GM23338 (cell line): ENCODE measurements at places on chromosomes 12 and 14. TPM values are rescaled to one million over a fixed set of nuclear protein-coding genes. Genes with fewer than 3 reads are reported as not detected.

- DNase-seq = no peak
Measured at GRCh38 chr12:32558903-32559302, 120.2 kb upstream of the DNM1L start.

GRCh38 chr12:120072472-120073249, 43.9 kb downstream of the RAB35 start:
- no peak for DNase-seq

DNA sequence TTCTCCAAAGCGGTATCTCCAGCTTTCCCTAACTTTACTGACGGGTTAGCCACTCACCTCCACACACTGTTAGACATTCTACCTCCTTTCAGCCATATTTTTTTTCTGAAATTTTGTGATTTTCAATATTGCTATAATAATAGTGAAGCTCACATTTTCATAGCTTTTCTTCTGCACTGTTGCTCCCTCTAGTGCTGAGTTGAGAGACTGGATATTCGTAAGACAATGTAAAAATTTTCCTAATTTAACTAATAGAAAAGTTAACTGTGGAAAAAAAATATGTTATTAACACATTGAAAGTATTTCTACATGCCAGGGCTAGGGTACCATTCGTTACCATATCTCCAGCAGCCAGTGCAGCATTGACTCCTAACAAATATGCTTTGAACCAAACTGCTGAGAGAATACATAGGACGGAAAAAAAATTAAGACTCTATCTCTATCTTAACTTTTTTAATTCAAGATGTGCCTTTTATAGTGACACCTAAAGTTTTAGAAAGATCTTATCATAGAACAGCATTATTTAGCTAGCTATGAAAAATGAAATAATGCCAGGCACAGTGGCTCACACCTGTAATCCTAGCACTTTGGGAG, 48.7 kb upstream of the ABCC9 start:
- peak; percentile 25 for DNase-seq

DNA sequence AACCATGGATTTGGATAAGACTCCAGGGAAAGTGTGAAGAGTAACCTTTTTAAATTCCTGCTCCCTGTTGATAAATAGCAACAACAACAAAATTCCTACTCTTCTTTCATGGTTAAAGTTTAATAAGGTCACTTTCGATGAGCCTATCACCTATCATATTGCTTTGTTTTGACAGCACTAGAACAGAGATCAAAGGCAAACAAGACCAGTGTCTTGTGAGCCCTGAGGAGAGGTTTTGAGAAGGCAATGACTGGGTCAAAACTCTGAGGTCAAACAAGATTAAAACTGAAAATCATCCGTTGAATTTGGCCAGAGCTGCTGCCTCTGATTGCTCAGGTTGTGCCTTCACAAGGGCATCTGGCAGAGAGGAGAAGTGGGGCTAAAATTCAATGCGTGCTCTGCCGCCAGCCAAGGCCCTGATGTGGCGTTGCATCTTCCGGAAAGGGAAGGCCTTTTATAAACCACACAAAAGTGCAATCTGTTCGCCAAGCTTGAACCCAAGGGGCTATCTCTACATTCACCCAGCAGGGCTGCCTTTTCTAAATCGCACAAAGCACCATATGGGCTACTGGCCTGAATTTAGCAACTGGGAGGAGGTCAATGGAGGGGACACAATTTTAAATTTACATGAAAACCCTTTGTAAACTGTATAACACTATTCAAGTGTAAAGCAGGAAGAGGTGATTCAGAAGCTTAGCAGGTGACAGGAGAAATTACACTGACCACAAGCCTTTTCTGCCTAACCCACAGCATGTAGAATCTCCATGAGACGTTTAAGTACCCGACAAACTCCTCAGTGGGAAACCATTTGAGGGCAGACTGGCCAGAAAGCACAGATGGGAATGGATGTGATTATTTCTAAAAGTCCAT, 140.8 kb downstream of the DAD1 start:
- no peak for DNase-seq

DNA sequence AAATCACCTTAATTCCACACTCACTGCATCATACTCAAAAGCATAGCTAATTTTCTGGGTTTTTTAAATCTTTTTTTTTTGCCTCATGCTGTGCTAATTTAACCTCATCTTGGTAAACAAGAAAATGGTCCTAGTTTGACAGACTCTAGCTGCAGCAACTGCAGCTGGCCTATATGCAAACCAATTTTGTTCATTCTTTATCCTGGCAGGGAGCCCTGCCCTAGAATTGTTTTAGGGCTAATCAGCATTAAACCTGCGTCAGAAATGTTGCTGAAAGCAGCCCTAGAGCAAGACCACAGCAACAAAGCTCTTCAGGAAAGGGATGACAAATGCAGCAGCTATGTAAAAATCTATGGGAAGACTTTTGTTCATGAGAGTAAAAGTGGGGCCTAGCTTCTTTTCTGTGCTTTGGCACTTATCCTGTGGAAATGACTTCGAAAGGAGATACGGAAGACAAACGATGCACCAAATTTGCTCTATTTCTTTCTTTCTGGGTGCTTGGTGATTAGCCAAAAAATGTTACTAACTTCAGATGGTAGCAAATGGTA, 72.2 kb downstream of the DENND5B start:
- peak; percentile 78 for DNase-seq

Gene ACSS3
- total RNA-seq = 22.5 and 28.9 TPM in 2 replicates
